ENCODE measurements at places on chromosomes 12 and 14.

GRCh38 chr14:23364164-23365035, 572 bp downstream of the EFS start:
- no peak for DNase-seq

DNA sequence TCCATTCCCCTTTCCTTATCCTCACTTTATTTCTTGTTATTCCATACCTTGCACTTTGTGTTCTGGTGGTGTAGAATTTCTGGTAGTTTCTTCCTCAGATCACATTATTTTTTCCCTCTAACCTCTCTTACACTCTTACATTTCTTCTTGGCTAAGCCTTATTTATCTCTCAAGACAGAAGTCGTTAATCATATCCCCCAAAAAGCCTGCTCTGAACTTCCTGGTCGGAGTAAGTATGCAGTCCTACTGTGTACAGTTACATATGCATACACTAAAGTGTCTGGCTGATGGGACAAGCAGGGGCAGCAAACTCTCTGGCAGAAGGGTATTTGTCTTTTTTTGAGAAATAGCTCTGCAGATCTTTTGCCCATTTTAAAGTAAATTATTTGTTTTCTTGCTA, 33.1 kb upstream of the USP15 start:
- DNase-seq = no peak

DNA sequence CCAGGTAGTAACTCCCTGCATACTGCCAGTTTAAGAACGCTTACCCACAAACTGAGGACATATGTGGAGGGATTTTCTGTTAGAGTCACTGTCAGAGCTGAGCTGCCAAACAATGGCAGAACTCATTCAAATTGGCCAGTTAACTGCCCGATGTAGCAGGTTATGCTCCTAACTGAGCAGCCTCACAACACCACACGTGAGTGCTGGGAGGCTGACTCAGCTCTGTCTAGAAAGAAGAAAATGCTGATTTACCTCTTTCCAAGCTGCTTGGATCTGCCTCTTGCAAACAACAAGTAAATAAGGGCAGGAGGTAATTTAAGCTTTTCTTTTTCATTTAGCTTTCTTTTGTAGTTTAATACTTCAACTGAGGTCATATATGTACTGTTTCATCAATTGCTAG, 195.6 kb downstream of the PELI2 start:
- DNase-seq = no peak

GRCh38 chr12:55637467-55637866, 775 bp downstream of the OR10P1 start:
- DNase-seq = no peak

DNA sequence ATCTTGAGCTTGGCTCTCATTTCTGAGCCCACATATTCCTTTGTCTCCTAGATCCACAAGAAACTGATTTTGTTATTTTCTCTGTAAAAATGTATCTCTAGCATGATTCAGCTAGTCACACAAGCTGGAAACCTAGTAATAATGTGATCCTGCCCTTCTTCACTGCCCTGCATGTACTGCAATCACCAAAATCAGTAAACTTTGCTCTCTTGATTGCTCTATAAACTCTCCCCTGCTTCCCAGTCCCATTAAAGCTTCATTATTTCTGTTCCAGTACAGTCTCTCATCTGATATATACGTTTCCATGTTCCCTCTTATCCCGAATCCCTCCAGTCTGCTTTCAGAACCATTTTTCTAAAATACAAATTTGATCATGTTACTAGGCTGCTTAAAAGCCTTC, 166.5 kb downstream of the MSRB3 start:
- no peak for DNase-seq

DNA sequence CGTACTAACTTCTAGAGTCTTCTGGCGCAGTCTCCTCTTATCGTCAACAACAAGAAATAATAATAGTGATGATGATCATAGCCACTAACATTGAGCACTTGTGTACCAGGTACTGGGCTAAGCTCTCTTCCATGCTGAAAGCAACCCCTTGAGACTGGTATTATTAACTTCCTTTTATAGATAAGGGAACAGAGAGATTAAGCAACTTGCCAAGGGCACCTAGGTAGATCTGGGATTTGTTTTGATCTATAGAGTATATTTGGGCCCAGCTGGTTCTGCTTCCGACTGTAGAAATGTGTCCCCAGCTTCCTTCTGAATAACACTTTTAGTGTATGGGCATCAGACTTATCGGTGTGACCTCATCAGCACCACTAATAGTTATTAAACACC, 1.1 kb upstream of the ZNF219 start:
- DNase-seq = no peak

- no peak for DNase-seq
These were observed 47.2 kb downstream of the FOXG1 start for GRCh38 chr14:28813810-28814209.

- no peak for DNase-seq
These were observed 107.5 kb downstream of the SCARB1 start for GRCh38 chr12:124756166-124756565.

DNA sequence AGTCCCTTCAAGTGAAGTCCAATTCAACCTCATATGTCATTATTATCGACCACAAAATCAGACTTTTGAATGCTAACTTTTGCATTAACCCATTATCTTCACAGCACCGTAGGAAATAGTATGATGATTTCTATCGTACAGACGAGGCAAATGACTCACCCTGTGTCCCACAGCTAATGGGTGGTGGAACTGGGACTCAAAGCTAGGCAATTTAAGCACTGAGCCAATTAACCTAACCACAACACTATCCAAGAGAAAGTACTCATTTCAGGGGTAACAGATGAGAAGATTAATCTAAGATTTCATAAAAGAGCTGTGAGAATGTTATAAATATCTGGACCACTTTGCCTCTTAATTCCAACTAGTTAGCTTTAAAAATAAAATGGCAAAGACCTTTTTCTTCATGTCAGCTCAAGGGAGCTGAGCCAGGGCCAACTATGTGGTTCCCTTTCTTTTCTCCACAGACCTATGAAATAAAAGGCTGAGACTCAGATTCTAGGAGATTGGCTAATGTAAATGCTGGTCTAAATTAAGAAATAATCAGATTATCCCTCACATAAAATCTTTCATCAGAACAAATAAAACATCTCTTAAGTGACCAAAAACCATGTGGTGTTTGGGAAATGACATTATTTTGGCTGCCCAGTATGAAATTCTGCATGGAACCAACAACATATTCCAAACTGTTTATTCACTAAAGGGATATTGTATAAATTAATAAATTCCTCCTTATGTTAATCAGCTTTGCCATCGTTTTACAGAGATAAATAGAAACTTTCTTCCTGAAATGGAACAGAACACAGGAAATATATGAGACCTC, 4.9 kb downstream of the PTGER2 start:
- no peak for DNase-seq

GRCh38 chr14:92430686-92431085, 82.9 kb upstream of the RIN3 start:
- no peak for DNase-seq

DNA sequence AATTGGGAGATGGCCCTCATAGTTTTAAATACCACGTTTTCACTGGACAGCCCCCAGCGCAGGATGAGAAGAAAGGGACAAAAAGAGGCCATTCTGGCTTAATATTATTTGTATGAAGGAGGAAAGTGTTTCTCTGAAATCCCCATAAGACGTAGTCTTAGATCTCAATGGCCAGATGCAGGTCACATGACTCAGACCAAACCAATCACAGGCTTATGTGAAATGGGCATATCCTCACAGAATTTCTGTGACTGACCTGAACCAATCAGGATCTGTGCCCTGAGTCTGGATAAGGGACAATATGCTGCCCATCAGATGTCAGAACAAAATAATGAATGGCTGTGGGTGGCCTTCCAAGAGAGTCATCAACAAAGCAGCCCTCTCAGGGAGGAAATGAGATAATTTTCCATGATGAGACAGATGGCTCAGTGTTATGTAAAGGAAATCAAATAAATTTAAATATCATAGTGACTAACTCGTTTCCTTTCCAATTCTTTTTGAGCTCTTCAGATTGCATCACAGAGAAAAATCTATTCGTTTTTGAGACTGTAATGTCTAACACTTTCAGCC, 1009.5 kb upstream of the TMEM132C start:
- no peak for DNase-seq

Data from stimulated activated CD4-positive, alpha-beta T cell treated with anti-CD3 and anti-CD28 coated beads, Interleukin-4, amount 100 ng/mL, for 48 hours (primary cell).